ENCODE measurements at places on chromosomes 4 and X.
A peak's percentile ranks its signal among the peaks of the same experiment; 100 is the strongest.

- no peak for DNase-seq
Measured at GRCh38 chr4:148101235-148101634, 341.0 kb downstream of the NR3C2 start.

GRCh38 chr4:169102026-169102425, 92.0 kb upstream of the CBR4 start:
- no peak for DNase-seq

DNA sequence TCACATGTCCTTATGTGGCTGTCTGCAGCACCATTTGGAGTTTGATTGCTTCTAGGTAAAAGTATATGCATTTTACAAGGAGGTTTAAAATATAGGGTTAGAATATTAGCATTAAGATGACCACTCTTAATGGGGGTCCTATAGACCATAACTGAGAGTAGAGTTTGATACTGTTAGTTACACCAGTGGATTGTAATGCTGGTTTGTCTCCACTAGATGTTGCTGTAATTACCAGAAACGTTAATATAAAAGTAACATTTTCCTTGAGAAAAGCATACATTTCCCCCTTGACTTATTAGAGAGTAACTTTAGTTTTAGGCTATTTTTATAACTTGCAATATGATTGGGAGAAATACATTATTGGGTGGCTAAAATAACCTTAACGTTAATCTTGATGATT, 93.0 kb downstream of the ZXDA start:
- no peak for DNase-seq

GRCh38 chr4:630656-631055, 5.3 kb downstream of the PDE6B start:
- no peak for DNase-seq

DNA sequence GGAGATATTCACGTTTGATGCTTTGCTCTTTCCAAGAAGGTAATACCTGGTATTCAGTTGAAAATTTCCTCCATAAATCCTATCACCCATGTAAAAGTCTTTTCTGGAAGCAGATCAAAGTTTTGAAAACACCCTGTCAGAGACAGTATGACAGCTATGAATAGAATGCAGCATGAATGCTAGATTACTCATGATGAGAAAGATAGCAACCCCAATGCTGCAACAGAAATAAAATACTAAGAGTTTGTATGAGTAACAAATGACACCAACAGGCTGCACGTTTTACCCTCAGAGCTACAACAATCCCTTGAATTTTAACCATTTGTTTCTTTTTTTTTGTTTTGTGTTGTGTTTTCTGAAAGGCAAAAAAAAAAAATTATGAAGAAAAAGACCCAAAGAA, 108.6 kb downstream of the ARHGAP6 start:
- DNase-seq: no peak

- no peak for DNase-seq
Measured at GRCh38 chrX:41421071-41421729, 25.9 kb upstream of the NYX start.

DNA sequence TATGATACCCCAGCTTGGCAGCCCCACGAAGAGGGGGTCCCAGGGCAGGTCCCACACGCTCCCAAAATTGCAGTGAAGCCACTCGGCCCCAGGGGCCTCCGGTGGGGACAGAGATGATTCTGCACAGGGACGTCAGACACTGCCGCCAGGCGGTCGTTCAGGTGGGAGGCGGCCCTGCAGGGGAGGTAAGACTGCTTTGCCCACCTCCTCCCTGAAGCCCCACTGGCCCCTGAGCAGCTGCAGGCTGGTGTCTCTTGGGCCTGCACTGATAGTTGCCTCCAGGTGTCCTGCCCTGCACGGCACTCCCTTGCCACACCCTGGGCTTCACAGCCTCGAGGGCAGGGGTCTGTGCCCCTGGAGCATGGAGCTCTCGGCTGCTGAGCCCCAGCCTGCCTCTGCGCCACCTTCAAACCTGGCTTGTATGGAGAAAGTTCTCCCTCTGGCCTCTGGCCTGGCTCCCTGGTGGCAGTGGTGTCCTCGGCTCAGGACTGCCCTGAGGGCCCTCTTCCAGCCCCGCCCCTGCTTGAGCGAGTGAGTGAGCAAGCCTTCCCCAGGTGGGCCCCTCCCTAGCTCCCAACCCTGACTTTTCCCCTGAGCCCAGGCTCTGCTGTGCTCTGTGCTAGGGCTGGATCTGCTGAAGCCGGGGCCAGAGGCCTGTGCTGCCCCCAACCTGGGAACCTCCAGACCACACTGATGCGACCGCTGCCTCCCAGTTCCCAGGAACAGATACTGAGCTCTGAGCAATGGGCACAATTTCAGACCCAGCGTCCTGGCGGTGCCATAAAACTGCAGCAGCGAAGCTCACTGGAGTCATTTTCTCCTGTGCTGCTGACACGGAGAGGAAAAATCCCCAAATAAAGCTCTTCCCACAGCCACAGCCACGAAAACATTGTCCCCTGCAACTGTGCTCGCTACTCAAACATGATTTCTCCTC, 16.1 kb downstream of the ADRA2C start:
- no peak for DNase-seq

DNA sequence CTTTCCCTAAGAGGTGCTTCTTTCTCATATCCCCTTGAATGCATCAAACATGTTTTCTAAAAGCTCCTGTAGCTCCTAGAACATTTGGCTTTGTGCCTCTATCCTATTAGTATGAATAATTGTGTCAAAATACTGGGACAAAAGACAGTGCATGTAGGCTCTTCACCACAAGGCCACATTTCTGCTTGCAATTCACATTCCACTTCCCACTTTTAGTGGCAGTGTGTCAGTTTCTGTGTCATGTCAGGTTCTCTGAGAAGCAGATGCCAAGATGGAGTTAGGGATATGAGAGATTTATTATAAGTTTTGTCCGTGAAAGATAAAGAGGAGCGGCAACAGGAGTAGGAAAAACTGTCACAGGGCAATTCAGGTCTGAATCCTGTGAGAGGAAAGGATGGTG, 61.3 kb upstream of the GPRIN3 start:
- DNase-seq: no peak

GRCh38 chr4:30122711-30123110, 597.5 kb upstream of the PCDH7 start:
- no peak for DNase-seq

DNA sequence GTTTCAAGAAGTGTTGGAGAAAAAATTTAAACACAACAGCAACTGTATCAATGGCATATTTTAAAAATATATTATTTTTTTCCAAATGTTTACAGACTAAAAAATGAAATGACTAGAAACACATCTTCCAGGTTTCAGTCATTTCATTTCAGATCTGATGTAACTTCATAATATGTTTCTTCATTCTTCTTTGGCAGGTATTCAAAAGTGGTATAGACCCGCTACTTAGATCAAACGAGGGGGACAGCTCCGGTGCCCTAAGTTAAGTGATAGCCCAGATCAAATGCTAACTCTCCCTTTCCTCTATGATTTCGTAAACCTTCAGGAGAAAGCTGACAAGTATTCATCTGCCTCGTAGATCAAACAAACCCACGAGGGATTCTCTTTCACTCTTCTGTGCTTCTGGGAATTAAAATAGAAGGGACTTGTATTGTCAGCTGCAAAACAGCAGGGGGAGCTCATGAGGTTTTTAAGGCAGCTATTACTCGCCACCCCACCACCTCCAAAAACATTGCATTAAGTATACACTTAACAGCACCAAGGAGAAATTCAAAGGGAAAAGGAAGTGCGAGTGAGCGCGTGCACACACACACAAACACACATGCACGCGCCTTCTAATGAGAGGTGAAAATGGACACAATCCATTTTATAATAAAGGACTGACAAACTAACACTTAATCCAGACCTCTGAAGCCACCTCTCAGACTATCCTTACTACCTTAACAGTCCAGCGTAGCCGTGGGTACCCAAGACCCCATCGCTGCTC, 21.4 kb downstream of the HELT start:
- DNase-seq: peak; percentile 56

- no peak for DNase-seq
Measured at GRCh38 chr4:185995665-185996064, 73.3 kb upstream of the TLR3 start.

DNA sequence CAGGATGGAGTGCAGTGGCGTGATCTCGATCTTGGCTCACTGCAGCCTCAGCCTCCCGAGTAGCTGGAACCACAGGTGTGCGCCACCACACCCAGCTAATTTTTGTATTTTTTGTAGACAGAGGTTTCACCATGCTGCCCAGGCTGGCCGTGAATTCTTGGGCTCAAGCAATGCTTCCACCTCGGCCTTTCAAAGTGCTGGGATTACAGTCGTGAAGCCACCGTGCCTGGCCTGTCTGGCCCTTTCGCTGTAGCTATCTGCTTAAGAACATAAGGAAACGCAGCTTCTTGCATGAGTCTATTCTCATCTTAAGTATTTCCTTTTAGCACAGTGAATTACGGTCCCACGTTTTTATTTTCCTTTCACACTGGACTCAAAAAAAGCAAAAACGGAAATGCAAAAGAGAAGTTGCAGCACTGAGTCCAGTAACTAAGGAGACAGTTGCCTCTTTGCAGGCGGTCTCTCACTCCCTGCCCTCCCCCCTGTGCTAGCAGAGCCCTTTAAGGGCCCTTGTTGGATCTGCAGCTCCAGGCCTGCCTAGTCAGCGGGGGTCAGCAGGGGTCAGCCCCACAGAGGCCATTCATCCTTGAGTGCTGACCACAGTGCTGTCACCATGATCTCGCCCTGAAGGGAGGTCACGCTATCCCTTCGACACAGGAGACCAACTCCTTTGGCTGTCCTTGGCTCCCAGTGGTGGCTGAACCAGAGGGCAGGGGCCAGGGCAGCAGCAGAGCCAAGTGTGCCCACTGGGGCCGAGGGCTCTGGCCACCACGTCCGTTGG, 21.8 kb upstream of the TBC1D14 start:
- no peak for DNase-seq

GRCh38 chrX:12153741-12154140, 15.5 kb downstream of the FRMPD4 start:
- no peak for DNase-seq

DNA sequence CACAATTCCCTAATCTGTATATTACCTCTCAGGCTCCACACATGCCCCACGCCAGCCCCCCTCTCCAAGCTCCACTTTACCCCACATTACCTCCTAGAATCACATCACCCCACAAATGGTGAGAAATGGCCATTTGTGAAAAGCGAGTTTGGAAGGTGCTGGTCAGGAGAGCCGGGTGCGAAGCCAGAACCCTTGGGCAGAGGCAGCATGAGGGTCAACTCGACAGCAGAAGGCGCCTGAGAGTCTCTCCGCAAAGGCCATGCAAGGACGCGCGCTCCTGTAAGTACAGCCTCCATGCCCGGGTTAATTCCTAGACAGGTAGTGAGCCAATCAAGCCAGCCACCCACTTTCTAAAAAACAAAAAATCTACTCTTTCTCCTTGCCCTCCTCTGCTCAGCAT, 42.4 kb downstream of the RHOXF2 start:
- DNase-seq: no peak

- DNase-seq: peak; percentile 54
Measured at GRCh38 chr4:22515888-22516541, at the start of gene ADGRA3. Gene ADGRA3, minus strand, starts transcription at chr4:22516066. Its CDS starts 282 bp downstream, at chr4:22515784.

- DNase-seq: peak; percentile 10
Measured at GRCh38 chr4:3304831-3305609, 12.2 kb downstream of the RGS12 start.

DNA sequence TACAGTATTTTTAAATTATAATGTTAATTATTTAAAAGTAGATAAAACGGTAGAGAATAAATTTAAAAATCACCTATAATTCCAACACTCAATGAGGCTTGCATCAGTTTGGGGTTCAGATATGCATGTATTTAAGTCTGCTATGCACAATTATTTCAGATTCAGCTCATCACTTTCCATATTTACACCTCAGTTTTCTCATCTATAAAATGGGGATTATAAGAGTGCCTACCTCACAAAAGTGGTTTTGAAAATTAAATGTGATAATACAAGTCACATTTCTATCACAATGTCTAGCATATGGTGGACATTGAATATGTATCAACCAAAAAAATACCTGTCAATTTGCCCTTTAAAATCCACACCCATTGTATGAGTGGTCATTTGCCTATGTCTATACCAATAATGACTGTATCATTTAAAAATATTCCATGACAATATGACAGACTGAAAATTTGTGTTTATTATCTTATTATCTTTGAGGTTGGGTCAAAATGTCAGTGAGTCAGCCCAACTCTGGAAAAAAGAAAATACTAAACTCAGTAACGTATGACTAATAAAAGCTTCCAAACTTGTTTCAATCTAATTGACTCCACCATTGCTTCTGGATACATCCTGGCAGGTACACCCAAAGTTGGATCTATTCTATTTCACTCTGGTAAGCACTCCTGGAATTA, 20.8 kb downstream of the OR13H1 start:
- DNase-seq: no peak

- no peak for DNase-seq
Measured at GRCh38 chrX:82848111-82848510, 660.0 kb upstream of the POU3F4 start.

GRCh38 chr4:86011117-86011516, 348.7 kb downstream of the MAPK10 start:
- no peak for DNase-seq

- no peak for DNase-seq
Measured at GRCh38 chr4:59457576-59457975, 1742.5 kb upstream of the ADGRL3 start.

GRCh38 chrX:120653000-120653399, 23.1 kb upstream of the C1GALT1C1 start:
- DNase-seq: peak; percentile 40

DNA sequence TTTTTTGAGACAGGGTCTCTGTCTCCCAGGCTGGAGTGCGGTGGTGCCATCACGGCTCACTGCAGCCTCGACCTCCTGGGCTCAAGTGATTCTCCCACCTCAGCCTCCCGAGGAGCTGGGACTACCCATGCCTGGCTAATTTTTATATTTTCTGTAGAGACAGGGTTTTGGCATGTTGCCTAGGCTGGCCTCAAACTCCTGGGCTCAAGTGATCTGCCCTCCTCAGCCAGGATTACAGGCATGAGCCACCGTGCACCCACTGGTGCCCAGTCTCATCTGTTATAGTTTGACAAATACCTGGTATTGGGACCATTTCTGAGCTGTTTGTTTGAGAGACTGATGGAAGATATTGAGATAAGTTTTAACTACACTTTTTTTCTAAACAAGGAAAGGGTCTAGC, 57.5 kb upstream of the SMIM10 start:
- DNase-seq: no peak

- DNase-seq: no peak
Measured at GRCh38 chr4:6856391-6856790, 53.2 kb upstream of the TBC1D14 start.
